Myocyte (in vitro differentiated cells): ENCODE measurements at places on chromosomes 1 and 21.
A peak's percentile ranks its signal among the peaks of the same experiment; 100 is the strongest.

- DNase-seq = peak; percentile 74
Observed at GRCh38 chr1:238991765-238992495, 394.4 kb upstream of the CHRM3 start.

GRCh38 chr21:35508139-35508888 lies 459.2 kb upstream of the RUNX1 start:
- peak; percentile 90 for DNase-seq

DNA sequence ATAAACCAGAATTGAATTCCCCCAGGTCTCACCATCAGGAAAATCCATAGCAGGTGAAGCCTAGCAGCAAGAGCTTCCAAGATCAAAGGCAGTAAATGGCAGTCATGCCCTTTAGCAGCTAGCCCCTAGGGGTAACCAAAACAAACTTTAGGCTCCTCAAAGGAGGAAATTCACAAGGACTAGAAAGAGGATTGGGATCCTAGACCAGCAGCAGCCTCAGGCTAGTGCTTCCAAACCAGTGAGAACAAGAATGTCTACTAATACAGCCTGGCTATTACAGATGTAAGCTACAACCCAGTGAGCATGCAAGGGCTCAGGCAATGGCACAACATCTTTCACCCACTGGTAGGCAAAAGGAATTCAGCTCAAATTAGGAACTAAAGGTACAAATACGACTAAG lies 11.1 kb upstream of the RIMKLA start:
- DNase-seq = no peak

GRCh38 chr1:20399606-20400180 lies 86.3 kb downstream of the CAMK2N1 start:
- no peak for DNase-seq

DNA sequence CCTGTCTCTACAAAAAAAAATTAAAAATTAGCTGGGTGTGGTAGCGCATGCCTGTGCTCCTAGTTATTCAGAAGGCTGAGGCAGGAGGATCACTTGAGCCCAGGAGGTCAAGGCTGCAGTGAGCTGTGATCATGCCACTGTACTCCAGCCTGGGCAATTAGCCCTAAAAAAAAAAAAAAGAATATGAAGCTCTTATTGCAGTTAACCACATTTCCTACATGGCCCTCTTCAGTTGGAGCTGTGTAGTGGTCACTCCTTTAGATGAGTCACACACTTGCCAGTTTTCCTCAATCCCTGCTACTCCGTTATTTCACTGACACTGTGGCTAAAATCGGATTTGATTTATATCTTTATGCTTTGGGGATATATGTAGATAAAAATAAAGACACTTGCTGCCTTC lies 11.8 kb downstream of the NFYC start:
- DNase-seq = peak; percentile 70

- peak; percentile 21 for DNase-seq
Observed at GRCh38 chr1:70072231-70072751, 133.1 kb downstream of the LRRC40 start.

- DNase-seq = no peak
Observed at GRCh38 chr1:86324130-86324822, 71.8 kb downstream of the ODF2L start.

DNA sequence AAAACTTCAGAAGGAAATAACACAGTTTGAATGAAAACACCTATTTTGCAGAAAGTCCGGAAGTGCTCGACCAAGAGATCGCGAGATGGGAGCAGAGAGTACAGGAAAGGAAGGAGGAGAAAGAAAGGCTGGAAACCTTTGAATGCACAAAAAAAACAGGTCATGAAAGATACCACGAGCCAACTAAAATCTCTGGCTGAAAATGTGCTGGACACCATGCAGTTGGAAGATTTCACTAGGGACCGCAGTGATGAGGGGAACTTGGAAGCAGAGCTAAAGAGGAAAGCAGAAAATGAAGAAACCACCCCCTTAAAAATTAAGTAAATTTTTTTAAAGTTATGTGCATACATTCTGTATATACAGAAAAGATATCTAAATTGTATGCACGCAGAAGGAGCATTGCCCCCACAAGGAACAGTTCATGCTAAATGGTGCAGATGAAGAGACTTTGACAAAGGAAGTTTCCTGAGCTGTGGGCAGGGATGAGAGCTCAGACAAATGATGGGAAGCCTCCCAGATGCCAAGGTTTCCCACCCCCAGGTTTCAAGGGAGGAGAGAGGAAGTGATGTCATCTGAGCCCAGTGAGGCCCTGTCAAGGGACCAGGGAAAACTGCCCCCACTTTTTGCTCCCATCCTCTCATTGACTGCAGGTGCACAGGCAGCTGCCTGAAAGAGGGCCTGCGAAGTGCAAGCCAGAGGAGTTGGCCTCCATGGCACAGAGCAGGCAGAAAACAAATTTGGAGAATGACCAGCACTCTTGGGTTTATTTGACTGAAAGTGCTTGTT lies 52.5 kb downstream of the ETS2 start:
- no peak for DNase-seq

GRCh38 chr1:190975827-190976226 lies 498.2 kb upstream of the BRINP3 start:
- no peak for DNase-seq

DNA sequence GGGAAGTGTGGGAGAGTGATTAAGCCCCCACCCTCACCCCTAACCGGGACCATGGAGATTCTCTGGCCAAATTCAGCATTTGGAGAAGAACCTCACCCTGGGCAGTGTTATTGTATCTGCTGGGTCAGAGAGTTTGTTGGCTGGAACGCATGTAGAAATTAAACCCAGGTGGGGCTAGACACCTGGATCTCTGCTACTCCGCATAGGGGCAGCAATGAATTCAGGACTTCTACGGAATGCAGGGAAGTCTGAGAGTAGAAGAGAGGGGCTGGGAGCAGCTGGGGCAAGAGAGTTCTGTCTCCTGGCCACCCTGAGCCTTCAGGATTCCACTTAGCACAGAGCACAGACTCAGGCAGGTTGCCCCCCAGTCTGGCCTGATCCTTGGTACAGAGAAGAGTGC lies 3.6 kb upstream of the CRABP2 start:
- no peak for DNase-seq

DNA sequence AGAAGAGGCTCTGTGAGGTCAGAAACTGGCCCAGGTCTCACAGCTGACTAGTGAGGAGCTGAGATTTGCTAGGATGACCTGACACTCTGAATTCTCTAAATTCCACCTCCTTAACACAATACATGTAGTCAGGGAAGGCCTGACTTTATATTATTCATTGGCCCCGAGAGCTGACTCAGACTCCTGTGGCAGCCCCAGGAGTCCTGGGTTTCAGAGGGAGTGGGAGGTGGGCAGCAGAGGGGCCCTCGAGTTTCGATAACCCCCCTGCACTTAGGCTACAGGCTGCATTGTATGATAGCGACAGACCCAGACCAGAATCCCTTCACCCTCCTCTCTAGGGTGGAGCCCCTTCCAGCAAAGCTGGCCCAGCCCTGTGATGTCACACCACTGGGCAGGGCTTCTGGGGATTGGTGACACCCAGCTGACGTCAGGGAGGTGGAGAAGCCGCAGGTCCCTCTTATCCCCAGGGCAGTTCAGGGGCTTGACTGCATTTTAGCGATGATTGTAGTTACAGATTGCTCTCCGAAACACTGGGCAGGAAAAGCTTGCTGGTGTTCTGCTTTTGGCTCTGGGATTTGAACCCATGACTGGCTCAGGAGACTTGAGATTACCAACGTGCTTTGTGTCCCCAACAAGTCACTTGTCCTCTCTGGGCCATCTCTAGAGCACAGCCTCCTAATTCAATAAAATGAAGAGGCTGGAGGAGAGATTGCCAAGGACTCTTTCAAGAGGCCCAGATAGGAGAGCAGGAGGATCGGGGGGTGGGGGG lies 17.0 kb upstream of the GPR37L1 start:
- no peak for DNase-seq

DNA sequence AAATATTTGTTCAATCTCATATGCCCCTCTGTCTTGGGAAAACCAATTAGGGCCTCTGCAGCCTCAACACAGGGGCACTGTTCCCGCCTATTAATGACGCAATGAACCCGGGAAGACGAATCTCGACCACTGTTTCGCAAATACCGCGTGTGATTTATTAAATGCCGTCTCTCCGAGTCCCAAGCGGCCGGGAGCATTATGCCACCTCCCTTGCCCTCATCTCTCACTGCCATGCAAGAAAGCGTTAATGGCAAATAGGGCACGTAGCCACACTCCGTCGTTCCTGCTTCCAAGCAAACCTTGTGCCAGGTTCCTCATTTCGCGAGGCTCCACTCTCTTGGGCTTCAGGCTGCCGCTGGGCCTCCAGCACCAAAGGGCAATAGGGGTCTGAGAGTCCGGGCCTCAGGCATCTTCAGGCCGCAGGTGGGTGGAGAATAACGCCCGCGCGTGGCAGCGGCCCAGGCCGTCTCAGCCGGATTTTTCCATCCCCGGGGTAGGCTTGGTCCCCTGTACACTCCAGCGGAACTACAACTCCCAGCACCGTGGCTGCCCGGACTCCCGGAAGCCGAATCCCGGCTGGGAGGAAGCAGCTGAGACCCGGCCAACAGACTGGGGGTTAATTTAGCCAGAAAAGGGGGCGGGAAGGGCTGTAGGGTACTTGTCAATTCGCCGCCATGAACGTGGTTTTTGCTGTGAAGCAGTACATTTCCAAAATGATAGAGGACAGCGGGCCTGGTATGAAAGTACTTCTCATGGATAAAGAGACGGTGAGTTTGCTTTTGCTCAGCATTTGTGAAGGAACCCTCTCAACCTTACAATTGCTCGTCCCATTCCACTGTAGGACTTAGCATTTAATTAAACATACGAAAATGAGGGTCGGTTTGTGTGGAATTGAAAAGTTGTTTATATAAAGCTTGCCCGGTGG lies at the start of gene VPS45:
Gene VPS45 (plus strand): TSS at position 593 of the 925 bp plus-strand sequence. CDS start 82 bp downstream, at position 675.
- DNase-seq = peak; percentile 94

DNA sequence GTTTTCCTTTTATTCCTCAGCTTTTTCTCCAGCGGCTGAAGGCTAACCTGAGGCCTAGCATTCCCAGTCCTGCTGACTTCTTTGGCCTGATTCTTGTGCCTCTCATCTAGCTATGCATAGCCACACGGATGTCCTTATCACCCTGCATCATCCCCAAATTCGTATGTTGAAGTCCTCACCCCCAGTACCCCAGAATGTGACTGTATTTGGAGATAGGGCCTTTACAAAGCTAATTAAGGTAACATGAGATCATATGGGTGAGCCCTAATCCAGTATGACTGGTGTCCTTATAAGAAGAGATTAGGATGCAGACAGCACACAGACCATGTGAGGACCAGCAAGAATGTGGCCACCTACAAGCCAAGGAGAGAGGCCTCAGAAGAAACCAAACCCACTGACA lies 44.6 kb downstream of the CDCP2 start:
- no peak for DNase-seq

- no peak for DNase-seq
Observed at GRCh38 chr1:14605945-14606344, 7.5 kb downstream of the KAZN start.

GRCh38 chr1:169696273-169697100 lies 14.9 kb downstream of the SELL start:
- DNase-seq = no peak

- no peak for DNase-seq
Observed at GRCh38 chr1:161421456-161421855, 53.8 kb upstream of the CFAP126 start.

DNA sequence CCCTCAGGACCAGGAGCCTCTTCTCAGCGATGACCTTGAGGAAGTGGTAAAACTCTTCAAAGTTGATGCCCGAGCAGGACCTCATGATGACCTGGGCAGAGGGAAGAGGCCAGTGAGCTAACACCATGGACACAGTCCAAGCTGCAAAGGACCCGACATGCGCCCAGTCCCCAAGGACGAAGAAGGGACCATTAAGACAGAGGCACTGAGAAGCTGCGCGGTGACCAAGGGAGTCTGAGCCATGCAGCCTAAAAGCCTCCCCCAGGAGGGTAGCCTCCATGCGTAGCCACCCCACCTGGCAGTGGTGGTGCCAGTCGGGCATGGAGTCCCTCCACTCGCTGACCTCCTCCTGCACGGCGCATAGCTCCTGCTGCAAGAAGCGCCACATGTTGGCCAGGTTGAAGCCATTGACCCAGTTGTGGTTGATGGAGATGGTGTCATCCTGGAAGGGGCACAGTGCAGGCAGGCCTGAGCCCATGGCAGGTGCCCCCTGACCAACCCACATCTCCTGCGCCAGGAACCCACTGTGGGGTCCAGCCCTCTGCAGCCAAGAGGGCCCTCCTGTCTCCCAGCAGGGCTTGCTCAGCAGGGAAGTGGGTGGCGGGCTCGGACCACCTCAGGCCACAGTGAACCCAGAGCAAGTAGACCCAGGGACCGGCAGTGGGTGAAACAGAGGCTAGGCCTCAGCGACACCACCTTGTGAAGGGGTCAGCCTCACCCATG lies 2.4 kb downstream of the JMJD4 start:
- no peak for DNase-seq

- DNase-seq = no peak
Observed at GRCh38 chr1:223231011-223231572, 88.0 kb upstream of the TLR5 start.

- no peak for DNase-seq
Observed at GRCh38 chr21:44566403-44566802, 7.1 kb upstream of the KRTAP10-4 start.

DNA sequence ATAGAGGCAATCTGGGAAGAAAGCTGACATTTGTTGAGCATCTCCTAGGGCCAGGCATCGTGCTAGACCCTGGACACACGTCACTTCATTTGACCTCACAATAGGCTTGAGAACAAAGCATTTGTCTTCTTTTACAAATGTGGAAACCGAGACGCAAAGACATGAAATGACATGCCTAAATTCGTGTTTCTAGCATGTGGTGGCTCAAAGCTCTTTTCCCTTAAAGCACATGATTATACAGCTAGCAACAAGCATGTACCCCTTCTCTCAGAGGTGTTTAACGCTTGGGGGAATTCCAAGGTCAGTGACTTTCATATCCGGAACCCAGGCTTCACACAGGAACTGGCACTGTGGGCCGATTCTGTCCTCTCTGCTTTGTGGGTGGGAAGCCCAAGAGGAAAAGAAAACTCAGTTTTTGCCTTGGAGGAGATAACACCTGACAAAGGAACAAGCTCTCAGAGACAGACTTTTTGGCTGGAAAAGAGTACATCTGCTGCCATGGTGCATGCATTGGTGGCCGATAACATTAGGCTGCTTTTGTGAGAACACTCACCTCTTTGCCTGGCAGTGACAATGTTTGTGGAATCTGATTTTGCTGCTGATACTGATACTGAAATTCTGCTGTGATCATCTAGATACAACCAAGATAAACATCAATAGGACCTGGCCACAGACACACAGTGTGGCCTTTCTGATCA lies 15.4 kb upstream of the CD2 start:
- no peak for DNase-seq

DNA sequence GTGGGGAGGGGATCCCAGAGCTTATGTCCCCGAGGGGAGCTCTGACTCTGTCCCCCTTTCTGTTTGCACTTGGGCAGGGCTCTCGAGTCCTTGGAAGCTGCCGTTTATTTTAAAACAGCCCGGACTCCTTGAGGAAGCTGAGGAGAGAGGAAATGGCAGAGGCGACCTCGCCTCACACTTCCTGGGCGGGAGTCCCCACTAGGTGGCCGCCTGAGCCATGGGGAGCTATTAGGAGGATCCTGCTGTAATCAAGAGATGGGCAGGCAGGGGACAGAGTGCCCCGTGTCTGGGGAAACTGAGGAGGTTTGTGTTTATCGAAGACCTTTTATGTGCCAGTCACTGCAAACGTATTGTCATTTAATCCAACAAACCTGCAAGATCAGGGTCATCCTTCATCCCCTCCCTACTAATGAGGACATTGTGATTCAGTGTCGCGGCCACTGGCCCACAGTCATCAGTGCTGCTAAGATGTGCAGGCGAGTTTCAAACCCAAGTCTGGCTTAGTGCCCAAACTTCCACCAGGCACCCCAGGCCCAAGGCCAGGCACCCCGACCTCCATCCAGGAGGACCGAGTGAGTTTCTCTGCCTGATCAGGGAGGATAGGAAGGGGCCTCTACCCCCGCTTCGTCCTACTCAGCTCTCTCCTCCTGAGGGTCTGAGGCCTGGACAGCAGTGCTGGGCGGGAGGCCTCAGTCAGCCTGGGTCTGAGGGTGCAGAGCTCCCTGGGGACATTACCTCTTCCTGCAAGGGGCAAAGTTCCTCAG lies 316.9 kb upstream of the VAMP3 start:
- peak; percentile 45 for DNase-seq
